ENCODE measurements at places on chromosomes 2 and 18. TPM values are rescaled to one million over a fixed set of nuclear protein-coding genes. Genes with fewer than 3 reads are reported as not detected.
A peak's percentile ranks its signal among the peaks of the same experiment; 100 is the strongest.

Gene ABCG5
- not detected for total RNA-seq

Gene GEN1
- 11.2 TPM for total RNA-seq

Gene CHPF
- 49.6 TPM for total RNA-seq

Gene PROKR1
- not detected for total RNA-seq

Gene DSG4
- not detected for total RNA-seq

Gene NPHP1
- 10.2 TPM for total RNA-seq

Gene NTSR2
- total RNA-seq: not detected

Gene TTC21B
- 26.4 TPM for total RNA-seq

- no peak for DNase-seq
Measured at GRCh38 chr2:63589148-63589958, 590 bp downstream of the MDH1 start.

GRCh38 chr2:168234407-168235085 is 12.8 kb downstream of the STK39 start:
- DNase-seq: no peak

DNA sequence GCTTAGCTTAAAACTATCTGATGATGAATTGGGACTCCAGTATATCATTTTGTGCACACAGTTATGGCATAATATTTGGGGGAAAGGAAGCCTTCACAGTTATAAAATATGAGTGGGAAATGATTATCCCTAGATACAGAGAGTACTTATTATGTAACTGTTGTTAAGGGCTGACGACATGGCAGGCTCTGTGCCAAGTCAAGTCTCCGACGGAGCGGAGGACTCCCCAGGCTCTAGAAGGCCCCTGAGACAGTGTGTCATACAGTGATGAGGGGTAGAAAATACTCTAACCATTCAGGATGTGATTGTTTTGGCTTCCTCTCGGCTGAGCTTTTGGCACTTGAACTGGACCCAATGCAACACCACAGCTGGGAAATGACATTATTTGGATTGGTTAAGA is 211.8 kb downstream of the SLC8A1 start:
- peak; percentile 69 for DNase-seq

DNA sequence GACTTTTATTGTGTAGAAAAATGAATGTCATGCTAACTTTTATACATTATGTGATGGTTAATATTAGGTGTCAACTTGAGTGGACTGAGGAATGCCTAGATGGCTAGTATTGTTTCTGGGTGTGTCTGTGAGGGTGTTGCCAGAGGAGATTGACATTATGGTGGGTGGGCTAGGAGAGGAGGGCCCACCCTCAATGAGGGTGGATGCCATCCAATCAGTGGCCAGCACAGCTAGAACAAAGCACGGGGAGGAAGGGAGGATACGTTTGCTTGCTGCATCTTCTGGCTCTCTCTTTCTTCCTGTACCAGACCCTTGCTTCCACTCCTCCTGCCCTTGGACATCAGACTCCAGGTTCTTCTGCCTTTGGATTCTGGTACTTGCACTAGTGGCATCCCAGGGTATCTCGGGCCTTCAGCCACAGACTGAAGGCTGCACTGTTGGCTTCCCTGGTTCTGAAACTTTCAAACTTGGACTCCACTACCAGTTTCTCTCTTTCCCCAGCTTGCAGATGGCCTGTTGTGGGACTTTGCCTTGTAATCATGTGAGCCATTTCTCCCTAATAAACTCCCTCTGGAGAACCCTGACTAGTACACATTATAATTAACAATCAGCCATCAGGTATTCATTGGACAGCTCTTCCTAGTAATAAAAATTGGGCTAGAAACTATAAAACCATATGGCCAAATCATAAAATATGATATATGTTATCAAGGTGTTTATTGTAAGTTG is 31.7 kb upstream of the ZCCHC2 start:
- DNase-seq: no peak

DNA sequence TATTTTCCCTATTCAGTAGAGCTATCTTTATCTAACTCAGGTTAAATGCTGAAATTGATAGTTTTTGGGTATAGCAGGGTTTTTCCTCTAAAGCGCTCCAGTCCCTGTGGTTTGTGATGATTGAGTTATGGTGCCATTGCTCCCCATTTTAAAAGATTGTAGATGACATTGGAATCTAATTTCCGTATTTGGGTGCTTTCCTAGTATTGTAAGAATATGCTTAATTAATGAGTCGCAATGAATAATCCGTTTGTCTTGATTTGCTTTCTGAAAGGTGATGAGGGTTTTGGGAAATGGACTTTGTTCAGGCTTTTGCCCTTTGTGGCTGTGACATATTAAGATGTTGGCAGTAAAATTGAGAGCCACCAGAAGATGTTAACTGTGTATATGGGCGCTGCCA is 3.9 kb downstream of the RPS7 start:
- no peak for DNase-seq

GRCh38 chr2:3222636-3223035 is 155.0 kb downstream of the EIPR1 start:
- DNase-seq: no peak

DNA sequence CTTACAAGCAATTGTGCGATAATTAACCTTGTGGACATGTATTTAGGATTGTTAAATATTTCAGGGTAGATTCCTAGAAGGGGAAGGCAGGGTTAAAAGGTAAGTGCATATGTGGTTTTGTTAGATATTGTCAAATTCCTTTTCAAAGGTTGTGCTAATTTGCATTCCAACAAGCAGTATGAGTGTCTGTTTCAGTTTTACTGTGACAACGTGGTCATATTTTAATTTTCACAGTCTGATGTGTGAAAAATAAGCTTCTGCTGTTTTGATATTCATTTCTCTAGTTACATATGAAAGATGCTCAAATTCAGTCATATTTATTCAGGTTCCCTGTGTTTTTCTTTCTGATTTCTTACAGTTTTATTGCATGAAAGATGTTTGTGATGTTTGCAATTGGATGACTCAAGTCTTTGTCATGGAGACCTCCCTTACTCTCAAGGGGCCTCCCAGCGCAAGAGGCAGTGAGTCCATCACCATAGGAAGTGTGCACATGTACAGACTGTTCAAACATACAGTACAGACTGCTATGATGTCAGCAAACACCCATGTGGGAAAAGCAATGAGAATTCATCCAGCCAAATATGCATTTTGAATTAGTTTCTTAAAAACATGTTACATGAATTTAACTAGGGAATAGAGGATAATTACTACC is 310.8 kb downstream of the GALR1 start:
- no peak for DNase-seq

DNA sequence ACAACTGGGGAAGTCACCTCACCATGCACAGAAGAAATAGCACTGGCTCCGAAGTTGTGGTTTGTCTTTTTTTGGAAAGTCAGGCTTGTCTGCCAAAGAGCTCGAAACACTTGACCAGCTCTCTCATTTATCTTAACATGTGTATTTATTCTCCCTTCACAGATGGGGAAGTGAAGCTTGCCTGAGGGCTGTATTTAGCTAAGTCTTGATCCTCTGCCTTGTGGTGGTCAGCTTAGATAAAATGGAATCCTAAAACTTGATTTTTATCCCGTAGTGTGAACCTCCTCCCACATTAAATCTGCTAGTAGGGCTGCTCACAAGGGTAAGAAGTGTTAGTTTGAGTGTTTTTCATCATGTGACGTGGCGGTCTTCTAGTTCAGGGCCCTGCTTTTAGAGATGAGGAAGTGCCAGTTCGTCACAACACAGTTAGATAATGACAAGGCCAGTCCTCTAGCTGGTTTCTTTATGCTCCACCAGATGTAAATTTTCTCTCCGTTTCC is 89.7 kb downstream of the TMEM247 start:
- DNase-seq: no peak

- DNase-seq: no peak
Measured at GRCh38 chr2:237942513-237942899, 24.3 kb upstream of the UBE2F start.

- DNase-seq: no peak
Measured at GRCh38 chr2:204078003-204078698, 141.6 kb downstream of the ICOS start.

DNA sequence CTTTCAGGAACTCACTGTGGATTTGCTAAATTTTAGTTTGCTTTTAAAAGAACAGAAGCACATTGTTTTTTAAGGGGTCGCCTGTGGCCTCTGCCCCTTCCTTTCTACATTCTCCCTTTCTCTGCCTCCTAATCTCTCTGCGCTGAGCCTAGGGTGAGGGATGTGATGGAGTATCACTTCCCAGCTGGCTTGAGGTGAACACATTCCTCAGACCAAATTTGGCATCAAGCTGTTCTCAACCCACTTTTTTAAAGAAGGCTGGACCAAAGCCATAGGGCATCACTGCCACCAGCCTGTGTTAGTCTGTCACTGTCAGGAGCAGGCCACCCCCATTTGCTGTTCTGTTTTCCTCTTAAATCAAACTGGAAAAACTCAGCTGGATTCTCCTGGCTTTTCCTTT is 27.4 kb downstream of the EIF4E2 start:
- DNase-seq: no peak

All from ureter (tissue), 1 donor.